Germinal center (tissue), 1 donor: ENCODE measurements at places on chromosomes 7 and 10.

DNA sequence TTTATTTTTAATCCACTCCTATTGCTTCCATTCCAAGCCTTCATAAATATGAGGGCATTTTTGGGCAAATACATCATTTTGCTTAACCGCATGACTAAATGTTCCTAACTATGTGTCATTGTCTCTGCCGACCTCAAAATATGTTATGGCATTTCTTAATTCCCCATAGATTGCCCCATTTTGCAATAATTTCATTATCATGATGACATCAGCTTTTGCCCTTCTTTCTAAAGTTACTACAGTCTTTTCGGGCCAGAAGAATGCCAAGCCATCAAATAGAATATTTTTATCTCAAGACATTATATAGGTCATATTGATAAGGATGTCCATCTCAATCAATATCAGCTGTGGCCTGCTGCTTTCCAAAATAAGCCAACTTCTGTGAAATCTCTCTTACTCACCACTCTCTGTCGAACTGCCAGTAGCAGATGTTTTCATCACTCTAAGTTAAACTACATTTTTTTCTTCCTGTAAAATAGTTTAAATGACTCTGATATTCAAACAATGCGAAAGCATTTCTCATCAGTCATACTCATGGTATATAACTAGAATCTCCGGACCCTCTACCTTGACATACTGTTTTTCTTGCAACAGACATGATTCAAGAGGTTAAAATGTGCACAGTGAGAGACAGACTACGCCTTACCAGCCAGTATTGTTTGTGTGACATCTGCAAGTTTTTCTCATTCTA is 1254.6 kb upstream of the CELF2 start:
- no peak for DNase-seq

GRCh38 chr7:64037095-64037494 is 8.1 kb upstream of the ZNF727 start:
- DNase-seq = no peak

- DNase-seq = peak; percentile 67
Measured at GRCh38 chr10:26430641-26431163, 7.4 kb upstream of the APBB1IP start.

GRCh38 chr7:50068850-50069551 is 24.0 kb downstream of the ZPBP start:
- DNase-seq = no peak

GRCh38 chr7:38512704-38513103 is 118.5 kb downstream of the AMPH start:
- no peak for DNase-seq

DNA sequence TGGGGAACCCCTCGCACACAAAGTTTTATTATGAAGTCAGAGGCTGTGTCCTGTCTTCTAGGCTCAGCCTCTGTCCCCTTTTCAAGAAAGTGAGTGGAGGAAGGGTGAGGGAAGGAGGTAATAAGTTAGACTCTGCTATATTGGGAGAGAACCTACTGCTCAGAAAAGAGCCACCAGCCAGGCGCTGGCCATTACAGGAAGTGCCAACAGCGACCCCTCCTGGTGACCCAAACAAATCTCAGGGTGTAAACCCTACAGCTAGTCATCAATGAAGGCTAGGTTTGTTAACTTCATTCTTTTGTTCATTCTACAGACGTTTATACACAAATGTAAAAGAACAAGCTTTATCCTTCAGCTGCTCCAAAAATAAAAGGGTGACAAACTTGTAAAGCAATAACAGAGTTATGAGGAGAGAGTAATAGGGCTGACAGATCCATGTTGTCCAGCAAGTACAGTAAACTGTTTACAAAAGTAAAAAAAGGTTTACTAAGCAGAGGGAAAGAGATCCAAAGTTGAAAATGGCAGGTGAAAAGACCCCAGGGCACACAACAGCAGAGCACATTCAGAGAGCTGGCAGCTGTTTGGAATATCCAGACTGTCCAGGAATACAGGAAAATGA is 82.7 kb downstream of the FAM204A start:
- peak; percentile 19 for DNase-seq

GRCh38 chr10:118543714-118544400 is 51.6 kb downstream of the PRLHR start:
- peak; percentile 47 for DNase-seq

GRCh38 chr10:34584164-34584563 is 230.9 kb downstream of the PARD3 start:
- no peak for DNase-seq

DNA sequence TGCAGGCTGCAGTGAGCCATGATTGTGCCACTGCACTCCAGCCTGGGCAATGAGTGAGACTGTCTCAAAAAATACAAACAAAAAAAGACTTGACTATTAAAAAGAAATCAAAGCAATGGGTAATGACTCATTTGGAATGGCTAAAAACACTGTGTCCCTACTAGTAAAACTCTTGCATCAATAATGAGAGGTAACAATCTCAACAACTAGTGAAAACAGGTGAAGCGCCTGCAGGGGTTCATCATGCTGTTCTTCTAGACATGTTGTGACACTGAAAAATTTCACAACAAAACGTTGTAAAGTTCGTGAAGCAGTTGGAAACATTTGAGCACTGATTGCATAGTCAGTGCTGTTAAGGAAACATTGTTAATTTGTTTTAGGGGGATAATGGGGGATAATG is 26.9 kb upstream of the SLC29A4 start:
- DNase-seq = no peak

DNA sequence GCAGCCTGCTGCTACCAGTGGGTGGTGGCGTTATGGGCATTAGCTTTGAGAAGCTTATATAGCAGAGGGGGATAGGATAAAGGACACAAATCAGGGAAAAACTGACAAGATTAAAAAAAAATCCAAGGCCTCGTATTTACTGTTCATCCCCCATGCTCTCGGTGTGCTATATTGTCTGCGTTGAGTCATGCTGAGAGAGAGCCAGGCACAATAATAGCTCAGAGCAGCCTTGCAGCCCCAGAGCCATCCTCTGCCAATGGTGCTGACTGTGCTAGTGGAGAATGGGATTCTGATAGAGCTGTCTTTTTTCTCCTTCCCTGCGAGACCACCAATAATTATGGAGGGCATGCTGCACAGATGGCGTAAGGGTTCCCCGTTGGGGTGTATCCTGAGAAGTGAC is 51.7 kb upstream of the FZD1 start:
- DNase-seq = no peak

- DNase-seq = no peak
Measured at GRCh38 chr10:22554461-22555182, 159.8 kb downstream of the PIP4K2A start.

DNA sequence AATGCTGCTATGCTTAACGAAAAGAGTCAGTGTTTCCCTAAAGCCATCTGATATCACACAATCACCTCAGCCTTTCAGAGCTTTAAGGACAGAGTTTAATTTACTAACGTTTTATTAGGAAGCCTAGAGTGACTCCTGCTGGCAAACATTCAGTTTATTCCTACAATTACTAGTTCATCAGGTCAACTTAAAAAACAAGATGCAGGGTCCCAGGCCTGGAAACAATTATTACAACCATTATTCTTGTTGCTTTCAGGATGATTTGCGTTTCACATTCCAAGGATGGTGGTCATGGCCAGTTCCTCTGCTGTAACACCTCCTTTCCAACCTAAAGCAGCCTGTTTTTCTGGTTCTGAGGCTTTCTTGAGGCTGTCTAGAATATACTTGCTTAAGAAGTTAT is 1.5 kb upstream of the FAM53B start:
- peak; percentile 59 for DNase-seq

GRCh38 chr10:541750-542371 is 147.6 kb downstream of the DIP2C start:
- DNase-seq = no peak

- no peak for DNase-seq
Measured at GRCh38 chr7:94041529-94041928, 37.4 kb upstream of the BET1 start.

DNA sequence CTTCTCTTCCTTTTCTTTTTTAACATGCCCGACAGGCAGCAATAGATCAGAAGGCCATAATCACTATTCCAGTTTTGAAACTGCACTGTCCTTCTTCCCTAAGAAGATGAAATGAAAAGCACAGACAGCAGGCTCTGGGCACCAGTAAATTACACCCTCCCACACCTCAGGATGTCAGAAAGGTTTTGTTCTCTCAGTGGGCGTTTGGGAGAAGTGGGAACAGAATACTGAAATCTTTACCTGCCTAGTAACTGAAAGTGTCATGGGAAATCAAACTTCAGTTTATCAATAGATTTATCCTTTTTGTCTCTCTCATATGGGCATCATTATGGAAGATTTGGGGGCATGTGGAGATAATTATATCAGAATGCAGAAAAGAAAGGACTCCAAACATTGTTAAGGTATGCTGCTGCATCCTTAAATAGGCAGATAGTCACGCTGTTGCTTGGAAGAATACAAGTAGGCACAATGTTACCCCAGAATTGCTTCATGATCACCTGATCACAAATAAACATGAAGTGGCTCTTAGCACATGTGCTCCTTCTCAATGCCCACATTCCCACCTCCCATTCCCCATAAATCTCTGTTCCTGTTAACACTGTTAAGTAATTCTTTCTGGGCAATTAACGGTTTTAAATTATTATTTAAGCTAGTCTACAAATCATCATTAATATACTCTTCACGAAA is 113.3 kb downstream of the DOCK4 start:
- no peak for DNase-seq

DNA sequence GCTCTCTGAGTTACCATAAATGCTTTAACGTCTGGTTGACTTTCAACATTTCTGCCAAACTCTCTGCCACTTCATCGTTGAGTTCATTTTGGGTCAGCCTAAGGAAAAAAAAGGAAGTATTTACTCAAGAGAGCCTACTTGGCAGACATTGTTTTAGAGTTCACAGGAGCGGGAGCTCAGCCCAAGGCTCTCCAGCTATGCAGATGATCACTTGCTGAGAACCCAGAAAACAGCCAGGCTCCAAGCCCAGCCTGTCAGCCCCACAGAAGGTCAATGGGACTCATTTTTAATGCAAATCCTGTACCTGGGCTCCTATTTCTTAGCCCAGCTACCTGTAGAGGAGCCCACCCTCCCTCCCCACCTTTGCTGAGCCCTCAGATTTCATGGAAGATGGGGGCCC is 45.5 kb downstream of the NOD1 start:
- no peak for DNase-seq

DNA sequence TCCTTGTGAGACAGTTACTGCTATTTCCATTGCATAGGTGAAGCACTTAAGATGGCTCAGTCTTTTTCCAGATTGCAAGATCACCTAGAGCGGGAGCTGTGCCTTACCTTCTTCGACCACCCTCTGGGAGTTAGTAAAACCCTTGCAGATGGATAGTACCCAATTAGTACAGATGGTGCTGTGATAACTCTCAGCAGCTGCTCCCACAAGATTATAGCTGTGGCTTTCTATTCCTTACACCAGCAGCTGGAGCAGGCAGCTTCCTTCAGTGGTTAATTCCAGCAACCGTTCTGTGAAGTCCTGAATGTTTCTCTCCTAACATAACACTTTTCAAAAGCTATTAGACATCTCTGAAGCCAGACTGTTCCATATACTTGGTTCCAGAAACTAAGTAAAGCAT is 796.8 kb downstream of the XPNPEP1 start:
- no peak for DNase-seq

DNA sequence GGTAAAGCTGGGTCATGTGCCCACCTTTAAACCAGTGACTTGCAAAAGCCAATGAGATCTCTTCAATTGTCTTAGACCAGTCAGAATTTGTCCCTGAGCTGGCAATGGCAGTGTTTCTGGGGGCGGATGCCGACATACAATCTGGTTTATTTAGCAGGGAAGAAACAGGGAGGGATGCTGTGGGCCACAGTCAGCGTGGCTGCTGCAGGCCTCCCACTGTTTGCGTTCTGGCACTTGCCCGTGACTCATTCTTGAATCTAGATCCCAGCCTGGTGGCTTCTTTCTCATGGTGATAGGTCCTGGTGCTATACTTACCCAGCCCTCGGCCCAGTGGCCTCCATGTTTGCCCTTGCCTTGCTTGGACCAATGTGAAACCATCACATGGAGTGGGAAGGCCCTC is 3.1 kb upstream of the CPA1 start:
- DNase-seq = no peak

DNA sequence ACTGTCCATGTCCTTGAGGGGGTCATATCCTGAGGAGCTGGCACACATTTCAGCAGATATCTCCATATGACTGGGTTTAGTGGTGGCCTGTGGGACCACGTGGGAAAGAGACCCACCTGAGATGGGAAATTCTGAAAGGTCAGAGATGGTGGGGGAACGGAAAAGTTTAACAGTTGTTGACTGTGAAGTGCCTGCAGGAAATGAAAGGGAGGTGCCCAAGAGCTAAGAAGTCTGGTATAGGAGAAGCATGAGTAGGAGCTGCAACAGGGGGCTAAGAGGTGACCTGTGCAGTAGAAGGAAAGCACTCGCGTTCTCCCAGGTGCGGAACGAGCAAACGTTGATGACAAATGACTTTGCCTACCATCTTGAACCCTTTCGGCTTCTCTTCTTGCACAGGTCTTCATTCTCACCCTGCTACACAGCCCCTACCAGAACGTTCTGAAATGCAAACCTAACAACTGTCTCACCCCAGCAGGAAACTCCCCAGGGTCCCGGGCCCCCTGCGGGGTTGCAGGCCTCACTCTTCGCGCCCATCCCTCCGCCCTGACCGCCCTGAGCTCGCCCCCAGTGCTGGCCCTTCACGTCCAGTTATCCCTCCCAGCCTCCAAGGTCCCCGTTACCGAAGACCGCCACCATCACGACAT is 9.8 kb upstream of the FXYD4 start:
- no peak for DNase-seq

DNA sequence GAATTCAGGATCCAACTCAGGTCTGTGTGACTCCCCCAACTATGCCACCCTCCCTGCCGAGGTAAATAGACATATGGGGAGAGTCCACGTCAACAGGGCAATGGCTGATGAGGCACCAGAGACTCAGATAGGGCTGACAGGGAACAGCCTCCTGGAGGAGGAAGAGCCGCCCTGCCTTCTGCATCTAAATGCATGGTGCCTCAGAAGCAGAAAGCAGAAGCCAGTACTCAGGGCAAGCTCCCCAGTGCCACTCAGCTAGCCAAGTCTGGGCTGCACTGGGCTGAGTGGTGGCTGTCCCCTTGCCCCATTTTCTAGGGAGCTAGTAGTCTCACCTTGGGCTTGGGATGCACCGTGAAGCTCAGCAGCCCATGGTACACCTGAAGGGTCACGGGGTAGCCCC is 11.0 kb downstream of the RRP12 start:
- DNase-seq = no peak

DNA sequence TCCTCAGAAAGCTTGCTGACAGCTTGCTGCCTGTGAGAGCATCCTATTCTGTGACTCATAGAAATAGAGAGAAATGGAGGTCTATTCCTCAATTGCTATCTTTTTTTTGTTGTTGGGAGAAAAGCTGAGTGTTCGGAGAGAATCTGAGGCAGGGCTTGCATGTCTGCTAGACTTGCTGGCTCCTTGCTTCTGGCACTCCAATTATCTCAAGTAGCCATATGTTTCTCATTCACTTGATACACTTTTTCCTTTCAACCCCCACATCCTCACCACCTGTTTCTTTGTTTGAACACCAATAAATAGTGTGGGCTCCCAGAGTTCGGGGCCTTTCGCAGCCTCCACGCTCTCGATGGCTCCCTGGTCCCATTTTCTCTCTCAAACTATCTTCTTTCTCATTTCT is 172.2 kb downstream of the SH2D4B start:
- DNase-seq = no peak
